Right ventricle myocardium inferior (tissue), 1 donor: ENCODE measurements at places on chromosomes 12 and 14.

DNA sequence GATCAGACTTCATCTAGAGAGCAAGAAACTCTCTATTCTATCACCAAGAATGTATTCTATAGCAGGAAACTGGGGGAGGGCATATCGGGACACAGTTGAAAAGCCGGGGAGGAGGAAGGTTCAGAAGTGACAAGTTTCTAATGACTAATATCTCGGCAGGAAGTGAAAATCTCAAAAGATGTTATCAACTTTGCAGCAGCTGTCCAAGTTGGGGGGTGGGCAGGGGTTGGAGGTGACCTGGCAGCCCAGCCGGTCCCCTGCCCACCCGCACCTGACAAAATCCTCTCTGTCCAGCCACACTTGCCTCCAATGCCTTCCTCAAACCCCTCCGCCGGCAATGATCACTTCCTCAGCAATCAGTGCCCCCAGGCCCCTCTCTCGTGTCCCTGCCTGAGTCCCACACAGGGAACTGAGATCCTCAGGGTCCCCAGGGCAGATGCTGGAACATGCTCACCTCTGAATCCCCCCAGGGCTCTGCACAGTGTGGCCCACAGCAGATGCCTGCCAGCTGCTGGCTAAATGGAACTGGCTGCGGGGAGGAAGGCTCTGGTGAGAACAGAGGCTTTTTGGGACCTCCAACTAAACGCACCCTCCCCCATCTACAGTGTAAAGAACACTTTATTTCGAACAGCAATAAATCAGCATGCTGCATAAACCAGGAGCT lies 43.9 kb downstream of the CCDC88C start:
- DNase-seq, result peak; percentile 42

GRCh38 chr12:10968765-10969456 lies 17.8 kb downstream of the TAS2R50 start:
- peak; percentile 66 for DNase-seq

GRCh38 chr12:57241402-57242310 lies 9.3 kb downstream of the STAC3 start:
- no peak for DNase-seq

GRCh38 chr14:61223552-61223951 lies 57.6 kb downstream of the TMEM30B start:
- no peak for DNase-seq

- DNase-seq, result no peak
Measured at GRCh38 chr12:62211510-62211909, 48.7 kb upstream of the USP15 start.

GRCh38 chr12:118682656-118683055 lies 298.7 kb upstream of the SRRM4 start:
- DNase-seq, result no peak

GRCh38 chr14:105015242-105015641 lies 5.6 kb downstream of the CDCA4 start:
- no peak for DNase-seq

GRCh38 chr12:13002301-13003097 lies 2.4 kb upstream of the HEBP1 start:
- DNase-seq, result no peak

- no peak for DNase-seq
Measured at GRCh38 chr12:29309320-29309902, 71.6 kb downstream of the ERGIC2 start.

- no peak for DNase-seq
Measured at GRCh38 chr14:64081174-64081746, 212.9 kb downstream of the ESR2 start.

DNA sequence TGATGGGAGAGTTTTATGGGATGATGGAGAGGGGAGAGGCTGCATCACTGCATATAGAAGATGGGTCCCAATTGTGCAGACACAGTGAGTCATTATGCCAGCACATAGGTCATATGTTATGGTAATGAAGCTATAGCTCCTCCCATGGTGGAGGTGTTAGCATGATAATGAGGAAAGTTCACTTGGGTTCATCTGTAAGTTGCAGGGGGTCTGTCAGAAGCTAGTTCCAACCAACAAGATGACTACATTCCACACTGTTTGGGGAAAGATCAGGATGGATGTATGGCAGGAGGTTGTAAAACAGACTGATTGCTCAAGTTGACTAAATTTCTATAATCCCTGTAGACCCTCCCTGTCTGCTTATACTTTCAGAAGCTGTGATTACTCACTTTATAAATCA lies 561.3 kb downstream of the C12orf50 start:
- no peak for DNase-seq

GRCh38 chr12:15268927-15269552 lies 47.8 kb upstream of the RERG start:
- peak; percentile 11 for DNase-seq

GRCh38 chr12:93151079-93151762 lies 222.1 kb upstream of the EEA1 start:
- no peak for DNase-seq

- no peak for DNase-seq
Measured at GRCh38 chr14:74514471-74514941, 20.9 kb downstream of the ISCA2 start.

DNA sequence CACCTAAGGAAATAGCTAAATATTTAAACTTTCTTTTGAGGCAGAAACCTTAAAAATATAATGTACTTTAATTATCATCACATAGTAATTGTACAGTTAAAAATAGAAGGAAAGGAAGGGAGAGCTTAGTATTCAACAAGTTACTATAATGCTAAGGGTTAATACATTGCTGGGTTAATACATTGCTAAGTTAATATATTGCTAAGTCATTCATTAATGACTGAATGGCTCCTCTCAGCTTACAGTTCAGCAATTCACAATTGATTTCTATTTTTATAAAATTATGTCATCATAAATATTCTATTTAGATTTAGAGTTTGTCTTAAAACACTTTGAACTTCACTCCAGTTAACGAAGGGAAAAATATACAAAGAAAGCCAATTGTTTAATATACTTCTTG lies 207.9 kb downstream of the BMP4 start:
- no peak for DNase-seq

- DNase-seq, result no peak
Measured at GRCh38 chr12:119660076-119660475, 7.9 kb upstream of the PRKAB1 start.

- no peak for DNase-seq
Measured at GRCh38 chr12:1583421-1584078, 10.8 kb downstream of the FBXL14 start.
